ENCODE measurements at places on chromosomes 12 and 14.

DNA sequence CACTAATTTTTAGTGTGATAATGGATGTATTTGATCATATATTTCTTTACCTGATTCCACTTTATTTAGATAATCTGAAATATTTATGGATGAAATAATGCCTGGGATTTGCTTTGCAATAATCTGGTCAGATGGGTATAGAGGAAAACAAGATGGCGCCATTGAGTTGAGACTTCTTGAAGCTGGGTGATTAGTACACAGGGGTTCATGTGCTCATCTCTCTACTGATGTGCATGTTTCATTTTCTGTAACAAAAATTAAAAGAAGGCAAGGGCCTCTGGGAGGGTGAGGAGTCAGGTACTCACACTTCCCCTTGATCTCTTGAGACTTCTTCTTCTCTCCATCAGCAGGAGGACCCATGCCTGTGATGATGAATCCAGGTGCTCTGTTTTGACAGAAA lies 61.8 kb downstream of the GCH1 start:
- no peak for DNase-seq

- no peak for DNase-seq
Observed at GRCh38 chr12:104057771-104058197, 6.5 kb upstream of the HCFC2 start.

GRCh38 chr12:20963762-20964161 lies 153.3 kb downstream of the SLCO1B3 start:
- DNase-seq, result no peak

DNA sequence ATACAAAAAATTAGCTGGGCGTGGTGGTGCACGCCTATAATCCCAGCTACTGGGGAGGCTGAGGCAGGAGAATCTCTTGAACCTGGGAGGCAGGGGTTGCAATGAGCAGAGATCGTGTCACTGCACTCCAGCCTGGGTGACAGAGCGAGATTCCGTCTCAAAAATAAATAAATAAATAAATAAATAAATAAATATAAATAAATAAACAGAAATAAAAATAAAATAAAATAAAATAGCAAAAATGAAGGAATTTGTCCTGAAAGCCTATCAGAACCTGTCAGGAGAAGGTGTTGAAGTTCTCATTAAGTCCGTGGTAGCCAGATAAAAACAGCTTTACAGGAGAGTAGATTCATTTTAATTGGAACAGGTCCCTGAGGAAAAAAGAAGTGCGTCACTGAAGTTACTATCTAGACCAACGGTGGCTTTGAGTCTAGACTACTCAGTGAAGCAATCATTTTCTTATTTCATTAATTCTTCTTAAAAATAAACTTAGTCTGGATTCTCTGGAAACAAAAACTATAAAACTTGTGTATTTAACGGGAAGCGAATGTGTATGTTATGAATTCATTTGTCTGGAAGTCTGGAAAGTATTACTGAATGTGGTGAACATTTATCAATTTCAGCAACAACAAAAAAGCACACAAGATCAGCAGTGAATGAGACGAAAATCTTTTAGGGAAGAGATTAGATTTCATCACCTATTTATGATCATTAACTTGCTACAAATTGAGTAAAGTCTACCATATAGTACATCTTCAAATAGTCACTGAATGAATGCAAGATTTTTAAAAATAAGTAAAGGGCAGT lies 248.5 kb upstream of the PDE3A start:
- no peak for DNase-seq

DNA sequence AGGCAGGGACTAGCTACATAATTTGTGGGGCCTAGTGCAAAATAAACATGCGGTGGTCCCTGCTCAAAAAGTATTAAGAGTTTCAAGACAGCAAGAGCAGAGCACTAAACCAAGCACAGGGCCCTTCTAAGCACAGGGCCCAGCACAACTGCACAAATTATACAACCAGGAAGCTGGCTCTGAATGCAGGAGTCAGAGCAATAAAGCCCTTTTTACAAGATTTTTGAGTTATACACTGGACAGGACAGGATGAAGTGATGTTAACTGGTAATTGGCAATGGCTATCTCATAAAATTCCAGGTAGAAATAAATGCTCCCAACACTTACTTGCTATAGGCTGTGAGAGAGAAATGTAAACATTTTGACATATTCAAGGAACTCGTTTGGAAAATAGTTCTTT lies 86.2 kb upstream of the GPHB5 start:
- no peak for DNase-seq

- no peak for DNase-seq
Observed at GRCh38 chr12:28955931-28956330, 193.1 kb upstream of the FAR2 start.

DNA sequence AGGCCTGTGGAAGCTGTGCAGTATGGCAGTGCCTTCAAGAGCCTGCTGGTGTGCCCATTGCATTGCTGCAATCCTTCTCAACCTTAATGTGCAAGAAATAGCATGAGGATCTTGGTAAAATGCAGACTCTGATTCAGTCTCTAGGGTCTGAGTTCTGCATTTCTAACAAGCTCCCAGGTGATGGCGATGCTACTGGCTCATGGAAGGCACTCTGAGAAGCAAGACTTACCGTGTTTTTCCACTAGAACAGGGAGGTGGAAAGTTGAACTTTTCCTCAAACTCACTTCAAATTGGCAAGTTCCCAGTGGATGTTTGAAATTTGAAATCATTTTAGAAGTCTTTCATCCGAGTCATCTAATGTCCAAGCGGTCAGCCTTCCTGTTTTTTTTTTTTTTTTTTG lies 55.5 kb downstream of the MYRFL start:
- no peak for DNase-seq

GRCh38 chr12:108510836-108511235 lies 4.2 kb upstream of the FICD start:
- DNase-seq, result no peak

DNA sequence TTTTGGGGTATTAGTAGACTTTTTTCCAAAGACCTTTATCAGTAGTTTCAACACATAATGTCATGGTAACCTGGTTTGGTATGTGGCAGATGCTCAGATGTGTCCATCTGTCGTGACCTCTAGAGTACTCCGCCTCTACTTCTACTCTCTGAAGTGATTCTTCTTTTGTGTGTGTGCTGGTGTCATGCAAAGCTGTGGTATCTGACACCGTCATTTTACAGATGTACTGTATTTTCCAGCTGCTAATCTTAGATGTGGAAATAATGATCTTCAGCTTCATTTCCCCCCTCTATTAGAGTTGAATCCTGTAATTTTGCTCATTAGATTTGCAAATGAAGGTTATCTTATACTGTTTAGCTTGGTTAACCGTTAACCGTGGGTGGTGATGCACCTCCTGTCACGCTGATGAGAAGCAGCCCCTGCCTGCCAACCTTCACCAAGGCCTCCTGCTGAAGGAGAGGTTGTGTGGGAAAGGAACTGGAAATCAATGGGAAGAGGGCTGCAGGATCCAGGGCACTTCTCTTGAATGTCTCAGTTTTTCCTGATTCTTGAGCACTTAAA lies 222.4 kb upstream of the AMIGO2 start:
- no peak for DNase-seq

DNA sequence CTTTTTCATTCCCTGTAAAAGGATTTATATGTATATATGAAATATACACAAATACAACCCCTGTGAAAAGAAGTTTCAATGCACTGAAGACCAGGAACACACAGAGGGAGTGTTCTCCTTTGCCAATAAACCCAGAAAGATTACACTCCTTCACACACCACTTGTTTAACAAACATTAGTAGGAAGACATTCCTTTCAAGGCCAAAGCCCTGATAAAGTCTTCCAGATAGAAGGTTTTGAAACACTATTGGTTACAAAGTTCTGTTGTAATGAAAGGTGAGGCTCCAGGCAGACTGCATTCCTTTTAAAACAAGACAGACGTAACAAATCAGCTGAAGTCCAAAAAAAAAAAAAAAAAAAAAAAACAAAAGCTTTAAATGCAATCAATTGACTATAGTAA lies 81.0 kb downstream of the PTPN21 start:
- DNase-seq, result no peak

- DNase-seq, result no peak
Observed at GRCh38 chr12:26830363-26830762, 2.6 kb downstream of the ITPR2 start.

- DNase-seq, result no peak
Observed at GRCh38 chr14:32075672-32076277, 1.3 kb upstream of the ARHGAP5 start.

- DNase-seq, result no peak
Observed at GRCh38 chr12:47356129-47356700, 276.5 kb upstream of the AMIGO2 start.

GRCh38 chr14:99067141-99067920 lies 204.7 kb downstream of the BCL11B start:
- no peak for DNase-seq

DNA sequence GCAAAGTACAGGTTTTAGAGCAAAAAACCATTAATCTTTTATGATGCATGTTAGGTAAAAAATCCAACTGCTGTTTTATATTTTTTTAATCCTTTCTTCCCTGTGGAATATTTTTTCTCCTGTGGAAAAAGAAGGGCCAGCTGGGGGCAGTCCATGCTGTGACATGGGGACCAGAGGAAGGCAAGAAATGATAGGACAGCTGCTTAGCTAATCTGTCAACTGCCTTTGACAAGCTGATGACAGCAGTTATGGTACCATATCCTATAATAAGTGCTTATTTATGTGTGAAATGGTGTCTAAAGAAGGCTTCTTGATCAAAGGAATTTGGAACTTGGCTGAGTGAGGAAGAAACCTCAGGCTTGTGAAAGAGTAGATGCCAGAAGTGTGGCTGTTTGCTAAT lies 452.4 kb upstream of the NOVA1 start:
- DNase-seq, result no peak

DNA sequence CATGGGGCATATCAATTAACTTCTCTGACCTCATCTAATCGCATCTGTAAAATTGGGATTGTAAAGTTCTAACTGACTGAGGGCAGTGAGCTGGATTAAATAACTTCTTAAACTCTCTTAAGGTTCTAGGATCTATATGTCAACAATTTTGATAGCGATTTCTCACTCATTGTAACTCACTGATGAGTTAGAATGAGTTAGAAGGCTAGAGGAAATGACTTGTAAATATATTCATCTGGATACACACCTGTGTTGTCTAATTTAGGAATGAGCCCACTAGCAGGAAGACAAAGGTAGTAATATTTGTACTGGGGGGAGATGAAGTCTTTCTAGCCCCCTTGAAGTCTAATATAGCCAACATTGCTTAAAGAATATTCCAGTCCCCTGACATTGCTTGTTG lies 46.3 kb upstream of the CERS5 start:
- DNase-seq, result no peak

DNA sequence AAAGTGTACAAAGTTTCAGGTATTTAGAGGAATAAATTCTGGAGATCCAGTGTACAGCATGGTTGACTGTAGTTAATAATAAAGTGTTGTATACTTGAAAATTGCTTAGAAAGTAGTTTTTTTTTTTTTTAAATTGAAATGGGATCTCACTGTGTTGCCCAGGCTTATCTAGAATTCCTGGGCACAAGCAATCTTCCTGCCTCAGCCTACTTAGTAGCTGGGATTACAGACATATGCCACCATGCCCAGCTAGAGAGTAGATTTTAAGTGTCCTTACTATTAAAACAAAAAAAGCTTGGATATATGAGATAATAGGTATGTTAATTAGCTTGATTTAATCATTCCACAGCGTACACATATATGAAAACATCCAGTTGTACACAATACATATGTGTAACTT lies 27.7 kb downstream of the FUT8 start:
- no peak for DNase-seq

DNA sequence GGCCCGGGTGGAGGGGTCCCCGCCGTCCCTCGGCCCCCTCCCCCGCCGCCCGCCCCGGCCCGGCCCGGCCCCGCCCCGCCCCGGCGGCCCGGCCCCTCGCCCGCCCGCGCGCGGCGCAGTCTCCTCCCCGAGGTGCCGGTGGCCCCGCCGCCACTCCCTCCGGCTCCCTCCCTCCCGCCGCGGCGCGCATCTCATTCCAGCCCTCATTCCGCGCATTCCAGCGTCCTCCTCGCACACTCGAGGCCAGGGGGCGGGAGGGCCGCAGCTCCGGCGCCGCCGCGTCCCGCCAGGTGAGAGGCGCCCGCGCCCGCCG lies at the start of gene TEAD4:
TEAD4 (plus strand) TSS at position 206 of the 313 bp plus-strand sequence.
- no peak for DNase-seq

DNA sequence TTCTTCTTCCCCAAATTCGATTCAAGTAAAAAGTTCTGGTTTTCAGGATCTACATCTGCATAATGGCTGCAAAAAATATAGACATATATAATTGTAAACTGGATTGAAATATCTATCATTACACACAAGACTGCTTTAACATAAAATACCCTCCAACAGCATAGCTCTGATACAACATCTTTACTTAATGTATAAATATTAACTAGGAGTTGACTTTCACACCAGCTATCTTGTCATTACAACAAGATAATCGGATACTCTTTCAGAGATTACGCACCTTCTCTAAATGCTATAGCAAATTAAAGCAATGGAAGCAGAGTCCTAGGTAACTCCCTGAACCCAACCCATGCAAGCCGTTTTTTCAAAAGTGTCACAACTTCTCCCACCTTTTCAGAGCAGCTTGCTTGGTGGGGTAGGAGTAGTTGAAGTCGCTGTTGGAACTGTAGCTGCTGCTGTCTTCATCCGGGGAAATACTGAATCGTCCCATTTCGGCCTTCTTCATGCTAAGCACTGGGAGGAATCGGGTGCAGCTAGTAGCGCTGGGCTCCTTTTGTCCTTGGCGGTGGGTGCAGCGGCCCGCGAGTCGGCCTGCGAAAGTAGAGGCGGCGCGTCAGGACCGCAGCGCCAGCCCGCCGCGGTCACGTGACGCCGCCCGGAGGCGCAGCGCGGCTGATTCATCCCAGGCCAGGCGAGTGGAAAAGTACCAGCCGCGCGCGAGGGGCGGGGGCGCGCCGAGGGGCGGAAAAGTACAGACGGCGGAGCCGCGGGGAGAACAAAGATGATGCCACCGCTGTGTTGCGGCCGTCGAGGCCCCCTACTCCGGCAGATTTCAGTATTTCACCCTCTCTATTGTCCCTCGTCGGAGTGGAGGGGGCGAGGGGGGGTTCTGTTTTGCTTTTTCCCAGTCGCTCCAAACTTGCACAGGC lies 1.5 kb downstream of the SLC38A2 start:
- peak; percentile 91 for DNase-seq

DNA sequence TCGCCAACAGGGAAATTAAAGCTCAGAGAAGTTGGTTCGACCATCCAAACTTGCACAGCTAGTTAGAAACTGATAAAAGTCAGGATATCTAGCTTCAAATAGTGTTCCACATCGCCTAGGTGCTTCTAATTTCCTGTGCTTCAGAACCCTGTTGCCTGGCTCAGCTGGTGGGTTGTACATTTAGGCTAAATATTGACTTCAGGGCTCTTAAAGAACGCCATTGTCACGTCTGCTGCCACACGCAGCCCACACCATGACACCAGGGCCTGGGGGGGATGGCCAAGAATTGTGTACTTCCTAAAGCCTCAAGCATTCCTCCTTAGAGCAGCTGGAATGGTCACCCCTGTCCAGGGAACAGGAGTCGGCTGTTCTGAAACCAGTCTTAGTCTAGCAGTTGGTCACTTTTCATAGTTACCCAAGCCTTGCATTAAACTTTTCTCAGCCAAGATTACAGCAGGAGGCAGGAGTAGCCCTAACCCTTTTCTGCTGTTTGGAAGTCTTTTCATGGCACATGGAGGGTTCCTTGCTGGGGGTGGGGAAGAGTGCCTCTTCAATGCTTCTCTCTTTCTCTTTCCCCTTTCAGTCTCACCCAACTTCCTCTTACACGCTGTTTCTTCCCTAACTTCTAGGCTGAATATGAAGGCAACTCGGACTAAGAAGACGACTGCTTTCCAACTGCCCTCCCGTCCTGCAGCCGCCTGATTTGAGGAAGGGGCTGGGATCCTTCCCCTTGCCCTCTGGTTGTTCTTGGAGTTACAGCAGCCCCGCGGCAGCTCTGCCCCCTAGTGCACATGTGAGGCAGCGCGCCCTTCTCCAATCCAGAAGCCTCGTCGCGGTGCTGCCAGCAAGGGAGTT lies 17.1 kb downstream of the FOS start:
- DNase-seq, result peak; percentile 72

All from C1 segment of cervical spinal cord (tissue), 14 donors.